NCI-H1694 (cell line): ENCODE measurements at places on chromosomes 1 and 21.

DNA sequence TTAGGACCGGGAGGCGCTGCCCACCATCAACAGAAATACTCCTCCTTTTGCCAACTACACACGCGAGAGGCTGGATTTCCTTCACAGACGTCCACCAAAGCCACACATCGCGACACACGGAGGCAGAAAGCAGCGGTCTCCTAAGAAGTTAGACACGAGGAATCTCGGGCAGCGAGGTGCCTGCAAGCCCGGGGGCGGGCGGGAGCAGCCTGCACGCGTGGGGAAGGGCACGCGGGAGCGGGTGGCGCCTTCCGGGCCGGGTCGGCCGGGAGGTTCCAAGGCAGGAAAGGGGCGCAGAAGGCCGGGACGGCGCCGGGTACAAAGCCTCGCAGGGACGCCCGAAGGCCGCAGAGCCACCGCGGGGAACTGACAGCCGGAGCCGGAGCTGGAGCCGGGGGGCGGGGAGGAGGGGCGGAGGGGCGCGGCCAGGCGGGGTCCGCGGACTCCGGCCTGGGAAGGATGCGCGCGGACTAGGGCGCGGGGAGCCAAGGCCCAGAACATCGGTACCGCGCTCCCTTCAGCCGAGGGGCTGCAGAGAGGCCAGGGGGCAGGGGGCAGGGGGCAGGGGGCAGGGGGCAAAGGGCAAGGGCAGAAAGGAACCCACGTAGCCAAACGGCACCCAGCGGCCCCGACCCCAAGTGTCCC, 722 bp downstream of the NPHP4 start:
- no peak for DNase-seq

DNA sequence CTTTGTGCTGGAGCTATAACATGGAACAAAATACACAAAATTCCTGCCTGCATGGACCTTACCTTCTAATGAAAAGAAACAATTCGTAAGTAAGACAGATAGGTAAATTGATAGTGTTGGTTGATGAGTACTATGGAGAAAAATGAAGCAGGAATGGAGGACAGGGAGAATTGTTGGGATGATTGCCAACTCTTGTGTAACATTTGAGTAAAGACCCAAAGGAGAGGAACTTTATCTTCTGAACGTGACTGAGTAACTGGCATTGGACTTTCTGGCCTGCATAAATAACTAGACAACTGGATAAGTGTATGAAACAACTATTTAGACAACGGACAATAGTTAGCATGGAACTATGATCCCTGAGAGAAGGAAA, 6.8 kb upstream of the EFCAB14 start:
- DNase-seq = no peak

DNA sequence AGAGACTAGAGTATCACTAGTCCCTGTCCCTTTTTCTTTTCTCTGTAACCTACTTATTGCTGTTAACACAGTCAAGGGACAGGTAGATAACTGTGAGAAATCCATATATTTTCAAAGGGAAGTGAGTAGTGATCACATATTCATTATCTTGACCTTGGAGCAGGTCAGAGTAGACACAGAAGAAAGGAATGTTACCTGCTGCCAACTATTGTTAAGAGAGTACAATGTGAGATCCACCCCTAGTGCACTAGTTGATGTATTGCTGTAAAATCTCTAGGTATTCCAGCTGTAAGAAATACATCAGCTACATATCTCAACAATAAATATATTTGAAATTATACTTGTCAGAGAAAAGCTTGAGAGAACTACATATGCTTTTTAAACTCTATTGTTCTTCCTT, 68.7 kb upstream of the ADGRL2 start:
- no peak for DNase-seq

GRCh38 chr1:222464841-222465210, 83.1 kb downstream of the HHIPL2 start:
- peak; percentile 93 for DNase-seq

DNA sequence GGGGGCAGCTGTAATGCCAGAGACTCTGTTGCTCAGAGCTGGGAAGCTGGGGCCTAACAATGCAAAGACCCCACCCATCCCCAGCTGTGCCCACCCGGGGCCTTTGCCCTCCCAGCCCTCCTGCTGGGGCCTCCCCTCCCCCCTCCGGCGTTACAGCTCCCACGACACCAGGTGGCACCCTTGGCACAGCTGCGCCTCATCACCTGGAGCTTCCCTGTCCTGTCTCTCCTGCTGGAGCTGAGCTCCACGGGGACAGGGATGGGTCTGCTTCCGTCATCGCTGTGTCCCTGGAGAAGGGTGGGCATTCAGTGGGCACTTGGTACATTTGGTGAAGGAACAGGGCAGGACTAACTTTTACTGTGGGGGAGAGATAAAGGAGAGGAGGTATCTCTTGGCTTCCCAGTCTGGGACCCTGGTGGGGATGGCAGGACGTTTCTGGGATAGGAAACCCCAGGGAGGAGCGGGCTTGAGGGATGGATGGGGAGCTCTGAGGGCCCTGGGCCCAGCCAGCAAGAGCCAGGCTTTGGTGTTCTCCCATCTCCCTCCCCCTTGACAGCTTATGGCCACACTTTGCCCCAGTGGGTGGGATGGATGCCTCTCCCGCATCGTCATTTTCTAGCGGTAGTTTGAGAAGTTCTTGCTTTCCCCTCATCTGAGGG, 453.2 kb downstream of the PTPRU start:
- no peak for DNase-seq

GRCh38 chr1:43774359-43774758, 67.0 kb downstream of the ST3GAL3 start:
- no peak for DNase-seq

- no peak for DNase-seq
These were observed 28.7 kb downstream of the ATP1A1 start for GRCh38 chr1:116401646-116402176.

- no peak for DNase-seq
These were observed 3.8 kb upstream of the B3GALT2 start for GRCh38 chr1:193190096-193190744.

DNA sequence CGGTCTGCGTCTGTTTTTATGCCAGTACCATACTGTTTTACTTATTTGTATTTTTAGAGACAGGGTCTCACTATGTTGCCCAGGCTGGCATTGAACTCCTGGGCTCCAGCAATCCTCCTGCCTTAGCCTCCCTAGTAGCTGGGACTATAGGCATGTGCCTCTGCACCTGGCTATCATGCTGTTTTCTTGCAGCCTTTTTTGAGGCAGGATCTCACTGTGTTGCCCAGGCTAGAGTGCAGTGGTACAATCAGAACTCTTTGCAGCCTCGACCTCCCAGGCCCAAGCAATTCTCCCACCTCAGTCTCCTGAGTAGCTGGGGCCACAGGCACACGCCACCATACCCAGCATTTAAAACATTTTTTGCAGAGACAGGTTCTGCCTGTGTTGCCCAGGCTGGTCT, 5.3 kb upstream of the LRRC39 start:
- no peak for DNase-seq

- DNase-seq = no peak
These were observed 57.9 kb downstream of the DDAH1 start for GRCh38 chr1:85406887-85407533.

DNA sequence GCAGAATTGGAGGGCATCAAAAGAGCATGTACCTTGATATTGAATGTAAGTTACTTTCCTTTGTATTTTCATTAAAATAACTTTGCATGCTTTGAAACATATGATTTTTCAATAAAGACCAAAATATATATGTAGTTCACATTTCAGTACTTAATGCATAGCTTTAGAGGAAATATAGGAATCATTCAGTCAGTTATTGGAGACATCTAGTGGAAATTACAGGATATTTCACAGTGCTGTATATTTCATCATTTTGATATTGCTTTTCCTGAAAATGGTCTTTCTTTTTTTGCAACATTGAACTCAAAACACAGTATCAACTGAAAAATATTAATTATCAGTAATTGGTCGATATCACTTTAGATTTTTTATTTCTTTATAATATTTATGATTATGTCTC, 375.8 kb downstream of the NCAM2 start:
- DNase-seq = no peak

- DNase-seq = no peak
These were observed 8.0 kb upstream of the PLCH2 start for GRCh38 chr1:2468041-2468472.

- DNase-seq = no peak
These were observed 229.6 kb upstream of the KIAA0040 start for GRCh38 chr1:175422156-175422555.

DNA sequence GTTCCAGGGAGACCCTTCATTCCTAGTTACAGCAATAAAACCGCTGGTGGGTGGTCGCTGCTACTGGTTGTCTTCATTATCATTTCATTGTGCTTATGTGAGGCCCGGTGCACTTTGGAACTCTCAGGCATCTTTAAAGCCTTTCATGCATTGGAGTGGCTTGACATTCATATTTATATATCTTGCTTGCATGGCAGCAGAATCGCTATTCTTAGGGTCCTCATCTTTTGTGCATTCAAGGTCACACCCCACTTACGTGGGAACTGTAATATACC, 110.1 kb downstream of the ZBTB18 start:
- DNase-seq = no peak

DNA sequence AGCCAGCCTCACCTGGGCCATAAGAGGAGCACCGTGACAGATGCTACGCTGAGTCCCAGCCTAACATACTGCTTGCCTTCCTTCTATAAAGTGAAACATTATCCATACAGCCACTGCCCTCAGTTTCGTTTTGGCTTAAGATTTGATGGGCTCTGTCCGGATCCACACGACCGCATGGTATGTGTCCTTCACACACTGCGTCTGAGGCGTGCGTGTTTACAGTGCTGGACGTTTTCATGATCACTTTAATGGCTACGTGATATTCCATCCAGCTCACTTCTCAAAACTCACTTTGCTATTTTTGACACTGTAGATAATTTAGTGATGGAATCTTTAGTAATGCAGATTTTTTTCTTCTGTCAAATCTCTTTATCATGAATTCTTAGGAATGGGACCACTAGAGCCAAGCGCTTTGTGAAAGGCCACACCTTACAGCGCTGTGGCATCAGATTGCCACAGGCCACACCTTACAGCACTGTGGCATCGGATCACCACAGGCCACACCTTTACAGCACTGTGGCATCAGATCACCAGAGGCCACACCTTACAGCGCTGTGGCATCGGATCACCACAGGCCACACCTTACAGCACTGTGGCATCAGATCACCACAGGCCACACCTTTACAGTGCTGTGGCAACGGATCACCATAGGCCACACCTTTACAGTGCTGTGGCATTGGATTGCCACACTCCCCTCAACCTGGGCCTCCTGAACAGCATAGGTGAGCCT, 47.1 kb downstream of the PRDM15 start:
- no peak for DNase-seq

DNA sequence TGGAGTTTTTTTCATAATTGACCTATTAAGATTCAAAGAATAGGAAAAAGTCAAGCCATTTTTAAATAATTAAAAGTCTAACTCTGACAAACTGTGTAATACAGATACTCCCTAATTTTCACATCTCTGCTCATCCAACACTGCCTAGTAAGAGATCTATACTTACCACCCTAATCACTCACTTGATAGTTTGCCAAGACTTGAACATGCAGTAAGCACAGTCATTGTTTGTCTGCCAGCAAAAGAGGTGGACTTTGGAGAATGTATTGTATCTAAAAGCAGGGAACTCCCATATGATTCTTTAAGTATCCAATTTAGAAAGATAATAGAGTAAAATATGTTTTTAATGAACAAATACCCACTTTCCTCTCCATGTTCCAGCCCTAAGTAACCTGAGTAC, 15.5 kb downstream of the TMEM59 start:
- no peak for DNase-seq

- DNase-seq = no peak
These were observed 296.1 kb upstream of the SGIP1 start for GRCh38 chr1:66237722-66238479.

DNA sequence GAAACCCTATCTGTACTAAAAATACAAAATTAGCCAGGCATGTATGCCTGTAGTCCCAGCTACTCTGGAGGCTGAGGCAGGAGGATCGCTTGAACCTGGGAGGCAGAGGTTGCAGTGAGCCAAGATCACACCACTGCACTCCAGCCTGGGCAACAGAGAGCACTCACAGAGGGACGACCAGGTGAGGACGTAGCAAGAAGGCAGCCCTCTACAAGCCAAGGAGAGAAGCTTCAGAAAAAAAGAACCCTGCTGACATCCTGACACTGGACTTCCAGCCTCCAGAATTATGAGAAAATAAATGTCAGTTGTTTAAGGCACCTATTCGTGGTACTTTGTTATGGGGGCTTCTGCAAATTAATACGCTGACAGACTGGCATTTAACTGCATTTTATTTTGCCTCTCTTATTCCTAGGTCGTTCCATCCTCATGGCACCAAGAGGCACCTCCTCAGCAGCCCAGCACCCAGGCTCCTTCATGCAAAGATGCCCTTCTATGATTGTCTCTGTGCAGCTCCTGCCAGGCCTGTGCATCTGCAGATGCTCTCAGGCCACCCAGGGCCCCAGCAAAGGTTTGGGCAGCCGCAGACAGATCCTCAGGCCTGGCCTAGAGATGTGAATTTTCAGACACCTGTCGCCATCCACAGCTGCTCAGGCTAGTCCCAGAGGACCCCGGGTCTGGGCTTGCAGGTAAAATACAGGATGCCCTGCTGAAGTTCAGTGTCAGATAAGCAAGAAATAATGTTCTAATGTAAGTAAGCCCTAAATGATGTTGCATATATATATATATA, 86.0 kb upstream of the COX20 start:
- no peak for DNase-seq

DNA sequence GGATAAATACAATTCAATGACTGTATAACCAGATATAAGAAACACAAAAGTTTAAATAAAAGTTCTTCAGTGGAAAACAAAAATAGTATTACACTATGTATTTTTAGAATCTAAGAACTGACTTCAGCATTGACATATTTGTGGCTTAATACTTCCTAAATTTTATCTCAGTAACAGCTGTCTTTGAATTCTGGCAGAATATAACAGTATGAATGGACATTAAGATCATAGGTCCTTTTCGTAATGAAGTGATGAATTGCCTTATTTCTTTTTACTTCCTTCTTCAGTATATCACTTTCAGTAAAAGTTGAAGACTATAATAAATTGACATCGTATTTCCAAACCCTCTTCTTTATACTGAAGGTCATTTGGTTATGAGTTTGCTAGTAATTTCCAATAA, 1030.0 kb downstream of the MRPL39 start:
- DNase-seq = no peak

GRCh38 chr1:183694066-183694465, 41.0 kb upstream of the APOBEC4 start:
- no peak for DNase-seq

- no peak for DNase-seq
These were observed 34.0 kb upstream of the SSX2IP start for GRCh38 chr1:84724128-84724860.

- DNase-seq = no peak
These were observed 380 bp upstream of the FBXO28 start for GRCh38 chr1:224113545-224113917.

- DNase-seq = peak; percentile 57
These were observed 9.0 kb downstream of the IGSF9 start for GRCh38 chr1:159936273-159936904.
